AG04450 (cell line): ENCODE measurements at places on chromosomes 1 and 21.

DNA sequence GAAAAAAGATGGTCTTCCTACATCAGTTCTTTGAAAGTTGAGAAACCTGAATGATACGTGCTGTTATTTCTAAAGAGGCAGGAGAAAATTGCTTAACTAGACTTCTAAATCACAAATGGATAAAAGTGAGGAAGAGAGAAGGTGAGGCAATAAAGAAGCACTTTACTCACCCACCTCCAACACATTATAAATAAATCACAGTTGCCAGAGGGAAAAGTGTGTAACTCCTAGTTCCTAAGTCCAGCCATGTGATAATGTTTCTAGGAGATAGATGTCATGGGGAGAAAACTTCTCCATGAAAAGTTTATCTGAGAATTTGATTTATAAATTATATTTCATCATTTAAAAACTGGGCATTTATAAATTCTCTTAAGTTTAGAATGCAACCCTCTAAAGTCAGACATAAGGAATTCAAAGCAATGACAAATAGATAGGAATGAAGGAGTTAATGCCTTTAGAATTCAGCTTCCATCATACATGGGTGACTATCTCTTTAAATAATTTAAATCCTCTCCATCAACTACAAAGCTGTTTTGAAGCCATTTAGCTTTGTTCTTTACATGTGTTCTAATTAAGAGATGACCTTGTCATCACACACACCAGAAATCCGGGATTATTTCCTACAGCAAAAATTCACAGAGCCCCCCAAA, 60.0 kb downstream of the NRIP1 start:
- DNase-seq, result no peak

- DNase-seq, result no peak
Measured at GRCh38 chr1:175320804-175321203, 128.2 kb upstream of the KIAA0040 start.

- no peak for DNase-seq
Measured at GRCh38 chr21:45182958-45183357, 104.7 kb downstream of the POFUT2 start.

GRCh38 chr1:19654886-19655717, 9.6 kb upstream of the HTR6 start:
- no peak for DNase-seq

DNA sequence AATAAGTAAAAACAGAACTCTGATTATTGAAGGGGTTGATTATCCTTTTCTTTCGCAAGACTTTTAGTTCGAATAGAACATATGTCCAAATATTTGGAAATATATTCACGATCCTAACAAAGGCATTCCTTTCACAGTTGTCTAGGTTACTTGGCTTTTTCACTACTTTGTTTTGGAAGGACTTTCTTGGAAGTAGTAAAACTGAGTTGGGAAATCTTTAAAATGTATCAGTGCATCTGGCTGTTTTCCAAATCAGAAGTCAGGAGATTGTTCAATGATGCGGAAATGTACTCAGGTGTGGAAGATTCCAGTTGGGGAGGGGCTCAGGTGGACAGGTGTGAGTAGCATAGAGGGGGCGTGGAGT, 67.1 kb downstream of the SH3BGR start:
- no peak for DNase-seq
